Stimulated activated CD4-positive, alpha-beta T cell treated with anti-CD3 and anti-CD28 coated beads, Interleukin-1b, Interleukin-23, amount 100 ng/mL, for 4 hours (primary cell): ENCODE measurements at places on chromosomes 12 and 14.

- DNase-seq = no peak
Measured at GRCh38 chr12:19741132-19741489, 301.8 kb downstream of the AEBP2 start.

DNA sequence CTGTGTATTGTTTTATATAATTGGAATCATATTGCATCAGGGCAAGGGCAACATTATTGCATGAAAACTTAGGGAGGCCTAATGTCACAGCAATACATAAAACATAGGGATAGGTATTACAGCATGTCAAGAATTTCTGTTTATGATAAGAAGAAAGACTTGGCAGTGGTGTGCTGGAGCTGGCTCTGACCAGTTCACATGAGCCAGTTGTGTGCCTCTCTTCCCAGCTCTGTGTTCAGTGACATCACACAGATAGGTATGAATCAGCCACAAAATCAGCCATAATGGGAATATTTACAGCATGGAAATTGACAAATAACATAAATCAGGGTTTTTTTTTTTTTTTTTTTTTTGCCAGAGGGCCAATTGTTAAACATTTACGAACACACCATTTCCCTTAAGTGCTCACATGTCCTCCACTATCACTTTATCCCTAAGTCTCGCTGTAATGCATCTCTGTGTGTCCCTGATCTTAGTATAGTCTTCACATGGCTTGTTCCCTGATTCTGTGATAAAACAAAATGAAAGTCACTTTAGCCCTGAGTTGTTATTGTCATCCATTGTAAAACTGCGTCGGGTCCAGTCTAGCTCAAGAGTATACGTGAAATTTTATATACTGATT lies 31.9 kb upstream of the ACSM4 start:
- no peak for DNase-seq

DNA sequence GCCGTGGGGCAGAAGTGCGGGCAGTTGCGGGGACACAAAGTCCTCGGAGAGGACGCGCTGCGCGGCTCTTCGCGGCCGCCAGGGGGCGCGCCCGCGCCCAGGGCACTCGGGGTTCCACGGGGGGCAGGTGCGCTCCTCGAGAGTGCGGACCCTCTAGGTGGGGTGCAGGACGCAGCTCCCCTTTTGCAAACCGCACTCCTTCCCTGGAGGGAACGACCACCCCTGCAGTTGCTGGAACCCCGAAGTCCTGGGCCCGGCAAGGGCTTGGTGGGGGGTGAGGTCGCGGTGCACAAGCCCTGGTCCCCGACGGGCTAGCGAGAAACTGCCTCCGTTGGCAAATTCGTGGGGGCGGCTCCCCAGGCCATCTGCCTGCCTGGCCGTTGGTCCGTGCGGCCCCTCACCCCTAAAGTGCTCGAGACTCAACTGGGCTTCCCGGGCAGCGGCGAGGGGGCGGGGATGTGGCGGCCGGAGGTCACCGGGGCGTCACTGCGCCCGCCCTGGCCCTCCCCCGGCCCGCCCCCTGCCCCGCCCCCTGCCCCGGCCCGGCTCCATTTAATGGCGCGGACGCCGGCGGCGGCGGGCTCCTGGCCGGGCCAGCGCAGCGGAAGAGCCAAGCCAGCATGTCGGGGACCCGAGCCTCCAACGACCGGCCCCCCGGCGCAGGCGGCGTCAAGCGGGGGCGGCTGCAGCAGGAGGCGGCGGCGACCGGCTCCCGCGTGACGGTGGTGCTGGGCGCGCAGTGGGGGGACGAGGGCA lies at the start of gene ADSS1:
TSS of gene ADSS1 (plus strand) at position 579 of the 756 bp plus-strand sequence. CDS start at position 621, 42 bp downstream.
- DNase-seq = no peak

DNA sequence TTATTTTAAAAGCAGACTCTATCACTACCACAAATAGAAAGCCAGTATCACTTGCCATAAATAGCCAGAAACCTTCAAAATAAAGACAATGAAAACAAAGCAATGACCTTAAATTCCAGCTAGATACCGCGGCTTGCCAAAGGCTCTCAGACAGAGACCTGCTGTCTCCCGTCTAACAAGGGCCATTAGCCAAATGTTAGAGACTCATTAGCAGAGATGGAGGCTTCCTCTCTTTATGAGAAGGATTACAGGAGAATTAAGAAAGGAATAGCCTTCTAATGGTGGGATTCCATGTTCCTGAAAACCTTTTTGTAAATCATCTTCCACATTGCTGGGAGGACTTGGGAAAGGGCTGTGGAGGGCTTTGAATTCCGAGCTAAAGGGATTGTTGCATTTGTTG lies 206.7 kb downstream of the AACS start:
- no peak for DNase-seq

DNA sequence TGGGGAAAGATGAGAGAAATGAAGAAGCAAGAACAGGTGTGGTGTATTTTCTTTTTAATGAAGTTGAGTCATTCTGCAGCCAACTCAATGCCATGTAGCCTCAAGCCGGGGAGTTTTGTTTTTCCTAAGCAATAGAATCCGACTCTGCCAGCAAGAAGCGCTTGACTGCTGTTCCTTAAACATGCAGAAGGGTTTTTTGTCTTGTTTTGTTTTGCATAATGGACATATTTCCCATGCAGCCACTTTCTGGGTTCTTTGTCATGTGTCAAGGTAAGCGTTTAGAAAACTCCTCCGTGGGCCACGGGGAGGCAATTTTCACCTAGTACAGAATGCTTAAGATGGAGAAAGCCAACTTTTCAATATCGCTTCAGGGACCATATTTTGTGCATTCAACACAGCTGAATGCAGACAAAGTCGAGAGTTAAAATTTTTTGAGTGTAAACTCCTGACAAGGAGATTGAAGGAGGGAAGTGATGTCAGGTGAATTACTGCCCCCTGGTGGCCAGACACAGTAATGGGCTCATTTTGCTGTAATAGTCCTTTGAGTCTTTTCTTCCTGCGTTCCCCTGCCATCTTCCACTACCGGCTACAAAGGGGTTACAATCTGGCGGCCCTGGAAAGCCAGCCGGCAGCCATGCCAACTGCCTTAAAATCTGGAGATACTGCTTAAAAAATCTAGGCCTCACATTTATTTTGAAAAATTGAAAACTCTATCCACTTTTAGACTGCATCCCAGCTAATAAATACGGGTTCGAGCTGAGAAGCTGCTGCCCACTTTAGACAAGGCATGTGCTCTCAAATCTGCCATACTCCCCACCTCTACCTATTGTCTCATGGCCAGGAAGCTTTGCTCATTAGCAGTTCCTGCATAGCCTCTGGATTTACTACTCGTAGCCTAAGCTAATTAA lies 3.2 kb upstream of the FICD start:
- DNase-seq = peak; percentile 74

DNA sequence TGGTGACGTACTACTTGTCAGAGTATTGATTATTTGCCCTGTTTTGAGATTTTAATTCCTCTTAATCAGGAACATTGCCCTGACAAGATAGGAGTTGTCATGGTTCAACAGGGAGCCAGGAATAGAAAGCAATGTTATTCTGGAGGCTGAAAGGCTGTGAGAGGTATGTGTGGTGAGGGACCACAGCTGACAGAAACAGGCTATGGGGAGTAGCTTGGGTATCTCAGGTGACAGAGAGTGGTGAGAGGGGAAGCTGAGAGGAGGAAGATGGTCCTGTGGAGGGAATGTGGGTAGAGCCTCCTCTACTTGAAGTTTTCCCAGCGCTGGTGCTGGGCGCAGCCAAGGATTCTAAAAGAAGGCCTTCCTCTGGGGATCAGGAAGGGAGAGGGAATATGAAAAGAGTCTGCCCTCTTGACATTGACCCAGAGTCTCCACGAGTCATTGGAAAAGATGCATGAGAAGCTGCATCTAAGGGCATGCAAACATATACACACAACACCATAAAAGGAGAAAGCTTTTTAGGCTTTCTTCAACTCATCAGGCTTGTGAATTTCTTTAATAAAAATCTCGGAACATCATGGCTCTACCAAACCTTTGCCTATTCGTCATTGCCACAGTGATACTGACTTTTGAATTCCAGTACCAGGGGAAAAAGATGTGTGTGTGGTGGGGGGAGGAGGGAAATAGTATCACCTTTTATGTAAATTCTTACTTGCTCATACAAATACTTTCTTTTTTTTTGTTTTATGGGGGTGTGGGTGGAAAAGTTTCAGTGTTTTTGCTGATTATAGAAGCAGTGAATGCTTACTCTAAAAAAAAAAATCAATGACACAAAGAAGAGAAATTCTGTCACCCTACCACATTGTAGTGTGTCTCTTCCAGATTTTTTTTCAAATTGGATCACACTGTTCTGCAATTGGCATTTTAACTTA lies 39.9 kb upstream of the DHRS7 start:
- DNase-seq = no peak
